Stimulated activated CD8-positive, alpha-beta memory T cell treated with anti-CD3 and anti-CD28 coated beads, Interleukin-15, amount 100 ng/mL, for 24 hours (primary cell): ENCODE measurements at places on chromosomes 3 and 15.

- DNase-seq, result no peak
Observed at GRCh38 chr3:170520996-170521395, 64.9 kb downstream of the SLC7A14 start.

- DNase-seq, result no peak
Observed at GRCh38 chr3:13240928-13241618, 167.8 kb upstream of the IQSEC1 start.

- no peak for DNase-seq
Observed at GRCh38 chr15:22936577-22937472, 43.3 kb downstream of the CYFIP1 start.

DNA sequence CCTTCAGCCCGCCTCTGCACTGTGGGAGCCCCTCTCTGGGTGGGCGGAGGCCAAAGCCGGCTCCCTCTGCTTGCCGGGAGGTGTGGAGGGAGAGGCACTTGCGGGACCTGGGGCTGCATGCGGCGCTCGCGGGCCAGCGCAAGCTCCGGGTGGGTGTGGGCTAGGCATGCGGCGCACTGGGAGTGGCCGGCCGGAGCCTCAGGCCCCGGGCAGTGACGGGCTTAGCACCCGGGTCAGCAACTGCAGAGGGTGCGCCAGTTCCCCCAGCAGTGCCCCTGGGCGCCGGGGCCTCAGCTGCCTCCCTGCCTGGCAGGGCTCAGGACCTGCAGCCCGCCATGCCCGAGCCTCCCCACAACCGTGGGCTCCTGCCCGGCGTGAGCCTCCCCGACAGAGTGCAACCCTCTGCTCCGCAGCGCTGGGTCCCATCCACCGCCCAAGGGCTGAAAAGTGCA lies 98.9 kb upstream of the POU1F1 start:
- DNase-seq, result no peak

DNA sequence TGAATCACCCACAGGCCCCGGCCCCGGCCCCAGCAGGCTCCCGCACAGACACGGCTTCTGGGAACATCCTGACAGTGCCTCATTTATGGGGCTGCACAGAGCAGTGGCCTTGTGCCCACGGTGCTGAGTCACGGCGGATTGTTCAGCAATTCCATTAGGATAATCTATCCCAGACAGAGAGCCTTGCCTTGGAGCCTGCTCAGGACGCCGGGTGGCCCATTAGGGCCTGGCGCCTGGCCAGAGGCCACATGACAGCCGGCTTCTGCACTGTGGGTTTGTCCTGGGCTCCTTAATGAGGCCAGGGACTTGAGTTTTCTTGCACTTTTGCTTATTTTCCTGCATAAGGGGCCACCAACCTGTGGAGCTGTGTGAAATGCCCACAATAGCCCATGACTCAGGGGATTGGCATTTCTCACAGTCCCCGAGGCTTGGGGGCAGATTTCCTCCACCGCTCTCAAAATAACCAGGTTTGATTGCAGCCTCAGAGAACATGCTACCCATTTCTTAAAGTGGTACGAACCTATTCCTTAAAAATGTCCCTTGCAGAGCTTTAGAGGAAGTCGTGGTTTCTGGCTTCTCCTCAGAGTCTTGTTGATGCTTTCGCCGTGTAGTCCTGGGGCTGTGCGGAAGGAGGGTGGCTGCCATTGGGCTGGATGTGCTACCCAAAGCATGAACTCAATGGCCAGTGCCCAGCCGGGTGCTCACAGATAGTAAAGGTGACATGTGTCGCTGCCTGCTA lies 19.0 kb downstream of the SYNM start:
- no peak for DNase-seq

GRCh38 chr3:128051459-128051836 lies 789 bp upstream of the SEC61A1 start:
- DNase-seq, result no peak

- no peak for DNase-seq
Observed at GRCh38 chr15:70348581-70349344, 251.0 kb upstream of the TLE3 start.

DNA sequence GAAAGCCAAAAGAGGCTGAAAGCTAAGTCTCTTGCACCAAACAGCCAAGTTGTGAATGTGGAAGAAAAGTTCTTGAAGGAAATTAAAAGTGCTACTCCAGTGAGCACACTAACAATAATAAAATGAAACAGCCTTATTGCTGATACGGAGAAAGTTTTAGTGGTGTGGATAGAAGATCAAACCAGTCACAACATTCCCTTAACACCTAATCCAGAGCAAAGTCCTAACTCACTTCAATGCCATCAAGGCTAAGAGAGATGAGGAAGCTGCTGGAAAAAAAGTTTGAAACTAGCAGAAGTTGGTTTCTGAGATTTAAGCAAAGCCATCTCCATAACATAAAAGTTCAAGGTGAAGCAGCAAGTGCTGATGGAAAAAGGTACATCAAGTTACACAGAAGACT lies 288.8 kb upstream of the RARB start:
- DNase-seq, result no peak

GRCh38 chr15:55588070-55588814 lies at the start of gene PYGO1:
PYGO1 (minus strand) TSS chr15:55588345; CDS start chr15:55587883, 462 bp downstream.
- DNase-seq, result peak; percentile 7

- no peak for DNase-seq
Observed at GRCh38 chr15:50685191-50685975, 1.2 kb downstream of the TRPM7 start.

GRCh38 chr3:110391042-110391441 lies 680.6 kb upstream of the NECTIN3 start:
- no peak for DNase-seq

GRCh38 chr3:195040773-195041520 lies 230.0 kb downstream of the XXYLT1 start:
- DNase-seq, result no peak

DNA sequence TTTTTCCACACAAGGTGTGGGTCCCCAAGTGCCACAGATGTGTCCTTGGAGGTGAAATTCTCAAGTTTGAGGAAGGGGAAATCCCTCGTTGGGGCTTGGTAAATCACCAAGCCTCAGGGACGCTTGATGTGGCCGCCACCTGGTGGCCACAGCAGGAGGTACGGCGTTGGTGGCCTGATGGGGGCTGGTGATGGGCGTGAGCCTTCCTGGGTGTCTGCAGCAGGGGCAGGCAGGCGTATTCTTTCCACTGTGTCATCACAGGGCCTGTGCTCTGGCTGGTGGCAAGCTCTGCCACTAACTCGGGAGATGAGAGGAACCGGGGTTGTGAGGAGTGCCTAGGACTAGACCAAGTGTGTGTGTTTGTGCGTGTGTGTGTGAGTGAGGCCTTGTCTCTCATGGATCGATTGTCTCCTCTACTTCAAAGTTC lies 4.2 kb downstream of the ACOX2 start:
- DNase-seq, result peak; percentile 55

GRCh38 chr15:52080031-52080430 lies 32.5 kb downstream of the BCL2L10 start:
- DNase-seq, result no peak

DNA sequence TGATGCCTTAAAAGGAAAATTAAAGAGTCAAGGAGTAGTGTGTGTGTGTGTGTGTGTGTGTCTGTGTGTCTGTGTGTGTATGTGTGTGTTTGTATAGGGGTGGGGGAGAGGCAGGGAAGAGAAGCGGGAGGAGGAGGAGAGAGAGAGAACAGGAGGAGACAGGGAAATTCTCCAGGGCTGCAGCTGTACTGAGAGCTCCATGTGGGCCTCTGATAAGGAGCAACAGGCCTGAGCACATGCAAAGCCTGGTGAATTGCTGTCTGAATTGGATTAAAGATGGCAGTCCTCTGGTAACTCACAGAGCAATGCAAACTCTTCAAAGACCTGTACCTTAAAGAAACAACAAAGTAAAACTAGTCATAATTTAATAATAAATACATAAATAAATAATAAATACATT lies 70.6 kb downstream of the SEMA6D start:
- no peak for DNase-seq

DNA sequence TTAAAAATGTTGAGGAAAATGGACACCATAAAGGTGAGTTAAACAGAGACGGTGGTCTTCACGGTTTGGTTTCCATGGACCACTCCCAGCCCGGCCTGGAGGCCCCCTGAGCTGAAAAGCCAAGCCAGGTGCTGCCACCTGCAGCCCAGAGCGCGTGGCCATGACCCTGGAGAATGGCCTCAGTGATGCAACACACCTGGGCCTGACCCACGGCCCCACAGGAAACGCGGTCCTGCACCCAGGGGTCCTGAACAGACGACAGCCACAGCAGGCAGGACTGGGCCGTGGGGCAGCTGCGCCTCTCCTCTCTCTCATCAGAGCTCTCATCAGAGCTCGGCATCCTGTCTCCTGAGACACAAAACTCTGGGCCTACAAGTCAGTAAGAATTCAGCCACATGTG lies 64.1 kb downstream of the NIPA2 start:
- no peak for DNase-seq

DNA sequence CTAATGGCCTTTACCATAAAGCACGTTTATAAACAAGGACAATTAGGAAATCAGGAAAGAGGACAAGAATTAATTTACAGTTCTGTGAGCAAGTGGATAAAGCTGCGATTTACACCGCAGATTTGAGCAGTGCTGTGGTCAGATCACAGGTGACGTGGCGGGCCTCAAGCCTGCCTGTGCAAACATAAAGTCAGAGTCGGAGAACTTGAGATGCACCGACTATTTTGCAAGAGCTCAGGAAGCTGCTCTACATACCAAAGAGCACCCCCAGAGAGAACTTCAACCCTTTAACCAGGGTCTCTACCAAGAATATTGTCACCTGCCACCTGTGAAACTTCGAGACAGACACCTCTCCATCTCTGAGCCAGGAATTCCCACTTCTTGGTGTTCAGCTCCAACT lies 35.7 kb downstream of the MECOM start:
- DNase-seq, result no peak

DNA sequence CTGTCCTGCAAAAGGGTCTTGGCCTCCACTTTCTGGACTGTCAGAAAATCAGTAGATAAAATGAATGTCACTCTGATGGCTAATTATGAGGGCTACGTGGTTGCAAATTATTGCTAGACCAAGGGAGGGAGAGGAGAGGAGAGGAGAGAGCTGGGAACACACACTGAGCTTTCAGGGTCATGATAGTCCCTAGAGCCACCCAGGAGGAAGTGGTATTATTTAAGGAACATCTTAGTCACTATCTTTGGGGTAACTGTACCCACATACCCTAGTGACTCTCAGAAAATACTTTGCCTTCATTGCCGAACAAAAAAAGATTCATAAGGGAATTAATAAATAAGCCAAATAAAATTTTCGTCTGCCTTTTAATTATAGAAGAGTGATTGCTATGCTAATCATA lies 642.3 kb upstream of the CFAP20DC start:
- DNase-seq, result no peak

DNA sequence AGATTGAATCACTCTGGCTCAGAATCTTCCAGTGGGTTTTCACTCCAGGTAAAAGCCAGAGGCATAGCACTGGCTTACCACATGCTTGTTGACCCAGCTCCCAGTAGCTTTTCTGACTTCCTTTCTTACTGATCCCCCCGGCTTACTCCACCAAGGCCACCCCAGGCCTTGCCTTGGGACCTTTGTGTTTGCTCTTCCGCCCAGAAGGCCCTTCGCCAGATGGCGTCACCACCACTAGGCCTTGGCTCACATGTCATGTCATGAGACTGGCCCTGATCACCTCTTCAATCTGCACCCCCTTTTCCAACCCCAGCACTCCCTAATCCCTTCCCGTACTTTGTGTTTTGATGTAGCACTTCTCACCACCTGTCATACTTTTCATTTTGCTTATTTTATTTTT lies 98.5 kb upstream of the UMPS start:
- DNase-seq, result no peak

DNA sequence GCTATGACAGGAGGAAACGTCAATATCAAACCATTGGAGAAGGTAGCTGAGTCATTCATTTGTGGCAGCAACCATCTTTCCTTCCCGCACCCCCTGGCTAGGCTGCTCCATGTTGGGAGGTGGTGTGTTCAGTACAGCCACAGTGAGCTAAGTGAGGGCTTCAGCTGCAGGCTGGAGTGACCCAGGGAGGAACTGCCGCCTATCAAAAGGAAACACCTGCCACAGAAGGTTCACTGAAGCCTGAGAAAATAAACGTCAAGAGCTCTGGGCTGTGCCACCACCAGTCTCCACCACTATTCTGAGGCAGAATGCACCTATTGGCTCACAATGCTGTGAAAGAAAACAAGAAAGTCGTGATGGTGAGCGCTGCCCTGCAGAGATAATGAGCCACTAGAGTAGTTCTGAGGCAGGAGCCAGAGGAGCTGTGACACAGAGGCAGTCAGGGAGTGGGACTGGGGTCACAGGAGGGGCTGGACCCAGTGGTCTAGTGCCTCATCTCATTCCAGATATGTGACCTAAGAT lies 34.8 kb upstream of the CD47 start:
- DNase-seq, result peak; percentile 20

GRCh38 chr15:88911766-88912118 lies 1.4 kb downstream of the MFGE8 start:
- no peak for DNase-seq

DNA sequence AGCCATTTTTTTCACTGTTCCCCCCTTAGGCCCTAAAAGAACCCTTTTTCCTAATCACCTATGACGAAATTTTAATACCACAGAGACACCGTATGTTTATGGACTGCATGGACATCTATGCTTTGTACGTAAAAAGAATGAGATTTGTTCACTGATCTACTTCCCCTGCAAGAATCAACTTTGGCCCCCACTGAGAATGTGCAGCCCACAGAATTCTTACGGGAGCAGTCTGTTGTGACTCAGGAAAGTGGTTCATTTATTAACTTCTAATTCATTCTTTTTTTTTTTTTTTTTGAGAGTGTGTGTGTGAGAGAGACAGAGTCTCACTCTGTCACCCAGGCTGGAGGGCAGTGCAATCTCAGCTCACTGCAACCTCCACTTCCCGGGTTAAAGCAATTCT lies 17.6 kb downstream of the EIF4E3 start:
- no peak for DNase-seq

DNA sequence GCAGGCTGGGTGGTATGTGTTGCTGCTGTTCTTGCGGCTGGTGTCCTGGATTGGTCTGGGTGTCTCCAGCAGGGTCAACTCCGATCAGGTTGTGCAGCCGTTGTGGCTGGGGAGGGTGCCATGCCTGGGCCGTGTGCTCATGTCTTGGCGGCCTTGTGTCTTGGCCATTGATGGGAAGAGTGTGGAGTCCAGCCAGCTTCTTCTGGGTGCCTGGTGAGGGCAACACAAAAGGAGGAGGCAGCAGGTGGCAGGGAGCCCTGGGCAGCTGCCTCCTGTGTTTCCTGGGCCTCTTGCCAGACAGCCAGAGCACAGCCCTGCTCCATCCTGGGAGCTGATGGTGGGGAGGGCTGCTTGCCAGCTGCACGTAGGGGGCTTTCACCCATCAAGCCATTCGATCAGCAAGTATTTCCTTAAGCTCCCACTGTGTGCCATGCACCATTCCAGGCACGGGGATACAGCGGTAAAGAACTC lies 4.3 kb downstream of the CHAC1 start:
- no peak for DNase-seq

DNA sequence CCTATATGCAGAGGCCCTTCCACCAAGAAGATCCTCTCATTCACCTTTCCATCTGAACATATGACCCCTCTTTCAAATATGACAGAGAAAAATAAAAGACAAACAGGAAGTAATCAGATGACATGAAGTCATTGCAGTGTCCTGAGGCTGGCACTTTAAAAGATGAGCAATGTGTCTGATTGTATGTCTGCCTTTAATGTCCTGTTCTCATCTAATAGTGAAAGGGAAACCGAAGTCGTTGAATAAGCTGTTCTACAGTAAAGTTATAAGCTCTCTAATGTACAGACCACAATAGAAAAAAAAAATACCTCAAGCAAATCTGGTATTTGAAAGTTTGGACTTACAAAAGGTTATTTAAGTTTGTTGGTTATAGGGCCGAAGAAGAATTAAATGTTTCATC lies 243.0 kb downstream of the CLSTN2 start:
- DNase-seq, result no peak
